Stimulated activated CD4-positive, alpha-beta T cell treated with anti-CD3 and anti-CD28 coated beads, Interleukin-1b, Interleukin-23, amount 100 ng/mL, for 1 hour (primary cell): ENCODE measurements at places on chromosomes 2 and 18.

DNA sequence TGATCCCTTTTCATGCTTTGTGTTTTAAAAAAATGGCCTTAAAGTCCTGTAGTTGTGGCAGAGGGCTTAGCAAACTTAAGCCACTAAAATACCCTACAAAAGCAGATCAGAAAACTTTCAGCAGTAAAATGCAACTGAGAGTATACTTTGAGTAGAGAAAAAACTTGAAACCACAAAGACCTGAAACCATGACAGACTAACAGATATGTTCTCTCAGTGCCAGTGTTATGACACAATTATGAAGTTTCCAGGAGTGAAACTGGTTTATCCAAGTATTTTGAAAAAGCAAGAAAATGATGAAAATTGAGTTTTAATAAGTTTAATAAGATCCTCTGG, 74.5 kb downstream of the SPRED2 start:
- no peak for DNase-seq

- no peak for DNase-seq
Measured at GRCh38 chr2:154497019-154497418, 201.5 kb upstream of the KCNJ3 start.

- no peak for DNase-seq
Measured at GRCh38 chr2:200674837-200675236, 89.0 kb downstream of the AOX1 start.

- DNase-seq = no peak
Measured at GRCh38 chr2:126831234-126832005, 67.3 kb upstream of the TEX51 start.

GRCh38 chr2:204737296-204737695, 192.0 kb downstream of the PARD3B start:
- no peak for DNase-seq

GRCh38 chr2:102736410-102737409, 25.1 kb upstream of the TMEM182 start:
- peak; percentile 70 for DNase-seq

DNA sequence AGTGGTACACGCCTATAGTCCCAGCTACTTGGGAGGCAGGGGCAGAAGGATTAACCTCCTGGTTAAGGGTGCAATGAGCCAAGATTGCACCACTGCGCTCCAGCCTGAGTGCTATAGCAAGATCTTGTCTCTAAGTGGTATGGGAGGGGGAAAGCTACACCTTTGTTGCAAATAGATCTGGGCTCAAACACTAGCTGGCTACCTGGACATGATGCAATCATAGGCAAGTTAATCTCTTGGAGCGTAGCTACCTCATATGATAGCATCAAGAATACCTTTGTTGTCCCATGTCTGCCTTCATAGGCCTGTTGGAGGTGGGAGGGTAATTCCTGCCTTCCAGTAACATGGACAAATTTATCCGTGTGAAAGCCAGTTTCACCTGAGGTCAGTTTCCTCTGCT, 15.7 kb downstream of the KLHL29 start:
- no peak for DNase-seq

DNA sequence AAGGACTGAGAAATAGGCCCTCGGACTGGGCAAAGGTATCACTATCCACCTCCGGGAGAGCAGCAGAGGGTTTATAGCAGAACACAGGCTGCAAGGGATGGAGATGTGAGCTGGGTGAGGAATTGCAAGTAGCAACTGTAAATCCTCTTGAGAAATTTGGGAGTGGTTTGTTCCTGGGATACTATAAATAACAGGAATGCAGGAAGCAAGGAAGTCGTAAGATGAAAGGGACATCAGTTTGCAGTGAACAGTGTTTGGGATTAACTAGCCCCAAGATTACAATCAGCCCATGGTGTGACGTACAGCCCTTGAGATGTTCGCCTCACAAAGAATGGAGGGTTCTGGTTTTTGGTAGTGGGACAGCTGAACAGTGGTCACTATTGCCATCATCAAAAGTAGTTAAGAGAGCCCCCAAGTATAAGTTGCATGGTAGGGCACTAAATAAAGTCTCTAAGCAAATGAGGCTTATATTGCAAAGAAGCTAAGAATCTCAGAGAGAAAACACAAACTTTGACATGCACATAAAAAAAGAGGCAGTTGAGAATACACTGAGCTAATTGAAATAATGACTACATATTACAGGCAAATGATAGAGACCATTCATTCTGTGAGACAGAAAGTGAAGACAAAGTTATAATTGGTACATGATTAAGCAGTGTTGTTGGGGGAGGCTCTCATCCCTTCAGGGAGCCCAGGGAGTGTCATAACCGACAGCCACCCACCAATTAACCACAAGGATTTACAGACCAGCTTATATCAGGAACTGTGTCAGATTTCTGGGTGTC, 362.5 kb upstream of the ACVR2A start:
- DNase-seq = no peak
